ENCODE measurements at places on chromosomes 3 and 15.

DNA sequence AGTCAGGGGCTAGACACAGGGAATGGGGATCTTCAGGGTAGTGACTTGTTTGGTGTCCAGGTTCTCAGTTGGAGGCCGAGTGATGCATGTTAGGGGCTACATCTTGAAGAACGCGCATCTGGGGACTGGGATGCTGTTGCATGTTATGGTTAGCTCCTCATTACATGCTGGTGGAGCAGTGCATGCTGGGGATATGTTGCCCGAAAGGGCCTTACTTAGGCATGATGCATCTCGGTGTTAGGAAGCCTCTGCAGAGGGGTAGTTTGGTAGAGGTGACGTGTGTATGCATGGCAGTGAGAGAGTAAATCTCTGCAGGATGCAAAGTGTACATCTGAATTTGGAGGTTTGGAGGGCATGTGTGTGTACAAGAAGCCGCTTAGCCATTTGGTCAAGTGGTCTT lies 2.4 kb downstream of the EIF4G1 start:
- no peak for DNase-seq

DNA sequence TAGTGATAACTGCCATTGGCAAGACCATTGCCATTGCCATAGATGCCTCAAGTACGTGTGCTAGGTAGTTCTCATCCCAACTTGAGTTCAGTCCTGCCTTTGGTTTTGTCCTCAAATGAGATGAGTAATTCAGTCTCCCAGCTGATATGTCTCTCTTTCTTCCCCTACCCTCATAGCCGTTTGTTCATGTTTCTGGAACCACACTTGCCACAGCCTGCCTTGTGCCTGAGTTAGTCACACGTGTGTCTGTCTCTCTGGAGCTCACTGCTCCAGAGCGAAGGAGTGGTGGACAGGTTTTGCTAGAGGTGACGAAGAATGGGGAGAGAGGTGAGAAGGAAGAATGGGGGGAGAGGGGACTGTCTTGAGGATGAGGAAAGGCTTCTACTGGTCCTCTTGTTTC lies 88.0 kb upstream of the IGF1R start:
- no peak for DNase-seq

DNA sequence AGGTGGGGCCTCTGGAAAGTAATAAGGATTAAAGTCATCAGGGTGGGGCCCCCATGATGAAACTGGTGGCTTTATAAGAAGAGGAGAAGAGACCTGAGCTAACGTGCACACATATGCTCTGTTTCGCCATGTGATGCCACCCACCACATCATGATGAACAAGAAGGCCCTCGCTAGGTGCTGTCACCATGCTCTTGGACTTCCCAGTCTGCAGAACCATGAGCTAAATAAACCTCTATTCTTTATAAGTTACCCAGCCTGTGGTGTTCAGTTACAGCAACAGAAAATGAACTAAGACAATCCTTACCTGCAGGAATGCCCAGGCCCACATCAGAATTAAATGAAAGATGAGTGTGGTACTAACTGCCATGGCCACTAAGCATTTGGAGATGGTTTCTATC lies 79.8 kb downstream of the ADCY5 start:
- DNase-seq, result no peak

DNA sequence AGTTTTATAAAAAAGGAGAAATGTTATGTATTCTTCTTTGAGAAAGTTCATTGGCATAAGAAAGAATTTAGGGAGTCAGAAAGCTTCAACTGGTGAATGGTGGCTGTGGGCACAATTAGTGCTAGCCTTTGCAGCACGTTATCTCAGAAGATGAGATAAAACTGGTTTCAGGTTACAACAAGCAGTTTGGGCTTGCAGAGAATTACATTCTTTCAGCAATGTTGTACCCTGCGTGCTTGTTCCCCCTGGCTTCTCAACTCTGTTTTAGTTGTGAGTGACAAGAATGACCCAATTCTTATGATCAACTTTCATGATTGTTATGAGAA lies 31.6 kb upstream of the ACP3 start:
- no peak for DNase-seq

- no peak for DNase-seq
Measured at GRCh38 chr3:6509576-6509975, 351.3 kb upstream of the GRM7 start.

GRCh38 chr3:18512007-18512406 lies 86.9 kb upstream of the SATB1 start:
- no peak for DNase-seq

GRCh38 chr3:53260286-53260785 lies 4.5 kb upstream of the TKT start:
- no peak for DNase-seq

- DNase-seq, result no peak
Measured at GRCh38 chr15:99537344-99537743, 28.4 kb upstream of the MEF2A start.

DNA sequence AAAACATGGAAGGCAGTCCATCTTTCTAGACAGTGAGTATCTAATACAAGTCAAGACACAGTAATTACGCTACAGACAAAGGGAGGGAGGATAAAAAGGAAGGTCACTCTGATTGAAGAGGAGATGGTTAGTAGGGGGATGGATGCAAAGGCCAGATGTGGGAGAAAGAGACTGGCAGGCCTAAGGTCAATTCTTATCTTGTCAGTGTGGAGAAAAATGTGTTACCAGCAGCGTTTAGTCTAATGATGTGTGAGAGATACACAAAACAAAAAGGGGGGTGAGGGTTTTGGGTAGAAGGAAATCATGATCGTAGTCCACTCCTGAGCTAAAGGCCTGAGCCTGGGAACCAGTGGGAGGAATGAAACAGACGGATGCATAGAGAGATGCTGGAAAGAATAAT lies 46.7 kb downstream of the RFTN1 start:
- DNase-seq, result no peak

GRCh38 chr3:106333911-106334618 lies 465.3 kb upstream of the CBLB start:
- DNase-seq, result peak; percentile 13

- no peak for DNase-seq
Measured at GRCh38 chr15:70699890-70700289, 63.5 kb downstream of the UACA start.

- no peak for DNase-seq
Measured at GRCh38 chr3:174158674-174159073, 700.5 kb upstream of the NAALADL2 start.

- no peak for DNase-seq
Measured at GRCh38 chr15:49895347-49896223, 223.4 kb downstream of the ATP8B4 start.

GRCh38 chr3:147394884-147395225 lies 11.5 kb downstream of the ZIC4 start:
- no peak for DNase-seq

DNA sequence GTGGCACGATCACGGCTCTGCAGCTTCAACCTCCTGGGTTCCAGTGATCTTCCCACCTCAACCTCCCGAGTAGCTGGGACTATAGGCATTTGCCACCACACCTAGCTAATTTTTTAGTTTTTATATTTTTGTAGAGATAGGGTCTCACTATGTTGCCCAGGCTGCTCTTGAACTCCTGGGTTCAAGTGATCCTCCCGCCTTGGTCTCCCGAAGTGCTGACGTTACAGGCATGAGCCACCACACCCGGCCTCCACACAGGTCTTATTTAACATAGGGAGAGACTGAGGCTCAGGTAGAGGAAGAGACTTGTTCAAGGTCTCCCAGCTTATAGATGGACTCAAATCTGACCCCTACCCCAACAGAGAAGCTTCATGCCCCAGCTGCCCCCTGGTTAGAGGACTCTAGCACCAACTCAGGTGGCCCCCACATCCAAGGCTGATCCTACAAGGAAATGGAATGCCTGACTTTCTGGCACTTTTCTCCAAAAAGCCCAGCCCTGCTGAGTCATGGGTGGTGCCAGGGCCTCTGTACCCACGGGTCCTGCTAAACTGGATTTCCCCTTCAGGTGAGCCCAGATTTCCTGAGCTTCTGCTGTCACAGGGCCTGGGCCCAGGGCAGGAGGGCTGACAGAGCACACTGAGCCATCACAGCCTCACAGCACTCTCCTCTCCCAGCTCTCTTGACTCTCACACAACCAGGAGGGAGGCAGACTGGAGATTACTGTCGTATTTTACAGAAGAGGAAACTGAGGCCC lies 5.6 kb downstream of the TMEM40 start:
- DNase-seq, result no peak

DNA sequence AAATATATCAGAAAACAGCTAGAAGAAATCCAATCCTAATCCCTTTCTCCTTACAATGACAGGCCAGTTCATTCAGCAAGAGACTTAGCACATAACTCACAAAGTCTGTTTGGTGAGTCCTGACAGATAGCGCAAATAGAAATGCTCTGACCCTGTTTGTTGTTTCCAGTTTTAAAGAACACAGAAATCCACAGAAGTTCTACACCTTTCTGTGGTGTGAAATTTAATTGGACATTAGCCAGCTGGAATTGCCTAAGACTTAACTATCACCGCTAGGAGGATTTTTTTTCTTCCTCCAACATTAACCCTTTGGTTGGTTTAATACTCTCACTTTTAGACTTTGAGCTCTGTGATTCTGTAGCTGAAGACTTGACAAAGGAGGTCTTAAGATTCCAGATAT lies 30.8 kb downstream of the HDC start:
- DNase-seq, result no peak

- DNase-seq, result no peak
Measured at GRCh38 chr3:41088882-41089281, 110.4 kb upstream of the CTNNB1 start.

- DNase-seq, result no peak
Measured at GRCh38 chr3:151101270-151101969, 16.0 kb downstream of the MED12L start.

DNA sequence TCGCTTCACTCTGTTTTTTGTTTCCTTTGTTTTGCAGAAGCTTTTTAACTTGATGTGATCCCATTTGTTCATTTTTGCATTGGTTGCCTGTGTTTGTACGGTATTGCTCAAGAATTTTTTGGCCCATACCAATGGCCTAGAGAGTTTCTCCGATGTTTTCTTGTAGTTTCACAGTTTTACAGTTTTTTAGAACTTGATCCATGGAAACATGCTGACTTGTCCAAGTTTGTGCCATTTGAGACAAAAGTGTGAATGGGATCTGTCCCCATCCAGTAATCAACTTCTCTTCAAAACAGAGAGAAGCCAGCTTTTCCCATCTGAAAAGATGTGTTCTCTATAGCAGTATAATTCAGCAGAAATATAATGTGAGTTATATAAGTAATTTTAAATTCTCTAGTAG lies 266.5 kb upstream of the LRTM1 start:
- DNase-seq, result no peak
